Small intestine (tissue), 16 donors: ENCODE measurements at places on chromosomes 13 and 19. TPM values are rescaled to one million over a fixed set of nuclear protein-coding genes. Genes with fewer than 3 reads are reported as not detected.

- peak; percentile 96 for DNase-seq
Observed at GRCh38 chr19:8342684-8343482, at the start of gene KANK3. Gene KANK3, minus strand, starts transcription at chr19:8343262. Its CDS starts 5,434 bp downstream, at chr19:8337828.

- DNase-seq = no peak
Observed at GRCh38 chr13:34425327-34425949, 516.6 kb upstream of the NBEA start.

DNA sequence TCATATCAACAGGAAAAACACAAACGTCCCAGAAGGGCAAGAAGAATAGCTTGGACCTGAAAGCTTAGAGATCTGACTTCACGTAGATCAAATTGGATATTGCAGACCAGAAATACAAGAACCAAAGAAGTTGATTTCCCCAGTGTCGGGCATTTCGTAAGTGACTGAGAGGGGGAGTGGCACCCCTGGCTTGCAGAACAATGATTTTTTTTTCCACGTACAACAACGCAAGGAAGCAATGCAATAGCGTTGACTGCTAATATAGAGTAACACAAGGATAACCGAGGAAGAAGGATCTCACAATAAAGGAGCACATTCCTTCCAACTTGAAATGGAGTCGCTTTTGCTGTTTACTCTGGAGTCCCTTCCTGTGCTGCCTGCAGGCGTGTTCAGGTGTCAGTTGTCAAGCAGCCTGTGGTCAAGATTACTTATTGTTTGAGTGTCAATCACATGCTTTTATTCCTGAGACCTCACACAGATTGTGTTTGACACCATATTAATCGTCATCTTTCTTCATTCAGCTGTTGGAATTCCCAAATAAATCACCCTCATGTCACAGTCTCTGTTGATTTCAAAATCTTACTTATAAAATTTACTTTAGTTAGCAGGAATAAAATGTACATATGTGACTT, 139.4 kb downstream of the FREM2 start:
- DNase-seq = no peak

DNA sequence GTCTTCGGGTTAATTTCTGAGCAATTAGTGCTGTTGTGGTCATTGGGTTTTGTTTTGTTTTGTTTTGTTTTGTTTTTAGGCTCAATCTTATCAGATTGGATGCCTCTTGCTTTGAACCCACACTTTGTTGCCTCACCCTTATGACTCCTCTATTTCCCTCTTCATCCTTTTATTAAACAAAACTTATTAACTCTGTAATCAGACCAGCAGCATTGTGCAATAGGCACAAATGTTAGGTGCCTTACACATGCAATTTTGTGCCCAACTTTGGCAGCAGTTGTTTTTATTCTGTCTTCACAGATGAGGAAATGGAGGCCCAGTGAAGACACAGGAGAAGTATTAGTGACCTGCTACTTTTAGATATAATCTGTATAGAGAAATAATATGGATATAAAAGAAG, 377.7 kb downstream of the KCNRG start:
- no peak for DNase-seq

Gene MIA
- polyA plus RNA-seq = 4.3 TPM

GRCh38 chr13:87671753-87672605, 808 bp downstream of the SLITRK5 start:
- no peak for DNase-seq

Gene FFAR2
- polyA plus RNA-seq = 0.95 TPM

Gene IZUMO2
- polyA plus RNA-seq = not detected

- DNase-seq = peak; percentile 98
Observed at GRCh38 chr19:38315657-38316476, at the start of gene YIF1B. Gene YIF1B, minus strand, starts transcription at chr19:38315947. Its CDS starts 30 bp downstream, at chr19:38315917.

GRCh38 chr19:47036097-47036651, 12.2 kb downstream of the TMEM160 start:
- peak; percentile 83 for DNase-seq

- no peak for DNase-seq
Observed at GRCh38 chr13:88074794-88075510, 403.8 kb downstream of the SLITRK5 start.

DNA sequence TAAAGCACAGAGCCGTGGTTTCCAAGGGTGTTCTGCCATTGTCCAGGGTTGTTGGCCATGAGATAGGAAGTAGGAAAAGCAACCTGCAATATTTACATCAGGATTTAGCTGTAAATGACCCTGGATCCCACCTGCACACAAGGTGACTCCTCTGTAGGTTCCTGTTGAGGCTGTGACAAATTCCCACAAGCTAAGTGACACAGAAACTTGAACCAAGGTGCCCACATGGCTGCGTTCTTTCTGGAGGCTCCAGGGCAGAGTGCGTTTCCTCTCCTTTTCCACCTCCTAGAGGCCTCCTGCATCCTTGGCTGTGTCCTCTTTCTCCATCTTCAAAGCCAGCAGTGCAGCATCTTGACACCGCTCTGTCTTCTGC, 11.9 kb downstream of the CEACAM21 start:
- no peak for DNase-seq

GRCh38 chr19:46713781-46714443, 3.0 kb downstream of the PRKD2 start:
- no peak for DNase-seq

- peak; percentile 55 for DNase-seq
Observed at GRCh38 chr19:2308114-2308556, at the start of gene LINGO3. Gene LINGO3, minus strand, starts transcription at chr19:2308154. Its CDS starts 16,378 bp downstream, at chr19:2291776.

Gene ZNF772
- 3.1 TPM for polyA plus RNA-seq

Gene CYP2A7
- 0.13 TPM for polyA plus RNA-seq

Gene LGI4
- polyA plus RNA-seq = 14.5 TPM

DNA sequence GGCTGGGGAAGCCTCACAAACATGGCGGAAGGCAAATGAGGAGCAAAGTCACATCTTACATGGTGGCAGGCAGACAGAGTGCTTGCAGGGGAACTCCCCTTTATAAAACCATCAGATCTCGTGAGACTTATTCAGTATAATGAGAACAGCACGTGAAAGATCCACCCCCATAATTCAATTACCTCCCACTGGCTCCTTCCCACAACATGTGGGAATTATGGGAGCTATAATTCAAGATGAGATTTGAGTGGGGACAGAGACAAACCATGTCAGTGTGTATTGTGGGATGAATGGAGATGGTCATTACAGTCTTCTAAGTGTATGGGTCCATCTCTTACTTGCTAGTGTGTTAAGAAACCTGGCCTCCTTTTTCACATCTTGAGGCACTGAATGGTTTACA, 4.4 kb downstream of the BCKDHA start:
- no peak for DNase-seq

Gene ZNF135
- polyA plus RNA-seq = 0.67 TPM

Gene PNMA8B
- polyA plus RNA-seq = not detected

Gene ADGRE3
- polyA plus RNA-seq = 0.03 TPM

GRCh38 chr13:71115301-71115700, 751.7 kb downstream of the DACH1 start:
- no peak for DNase-seq

DNA sequence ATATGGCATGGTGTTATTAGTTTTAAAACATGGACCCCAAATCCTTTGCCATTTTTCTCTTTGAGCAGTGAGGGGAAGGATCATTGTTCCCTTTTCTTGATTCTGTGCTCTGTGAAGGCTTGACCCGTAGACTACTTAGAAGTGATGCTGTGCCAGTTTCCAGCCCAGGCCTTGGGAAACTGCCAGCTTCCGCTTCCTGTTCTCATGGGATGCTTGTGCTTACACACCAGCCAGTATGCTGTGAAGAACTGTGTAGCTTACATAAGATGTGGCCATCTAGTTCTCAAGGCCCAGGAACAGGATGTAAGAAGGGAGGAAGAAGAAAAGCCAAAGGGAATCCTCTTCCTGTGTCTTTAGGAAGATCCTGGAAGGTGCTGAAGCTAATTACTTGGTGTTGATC, 180.9 kb downstream of the PCCA start:
- DNase-seq = peak; percentile 5

- DNase-seq = no peak
Observed at GRCh38 chr13:99045396-99045795, 67.5 kb upstream of the DOCK9 start.

GRCh38 chr13:44697058-44697457, 120.9 kb upstream of the TSC22D1 start:
- no peak for DNase-seq

DNA sequence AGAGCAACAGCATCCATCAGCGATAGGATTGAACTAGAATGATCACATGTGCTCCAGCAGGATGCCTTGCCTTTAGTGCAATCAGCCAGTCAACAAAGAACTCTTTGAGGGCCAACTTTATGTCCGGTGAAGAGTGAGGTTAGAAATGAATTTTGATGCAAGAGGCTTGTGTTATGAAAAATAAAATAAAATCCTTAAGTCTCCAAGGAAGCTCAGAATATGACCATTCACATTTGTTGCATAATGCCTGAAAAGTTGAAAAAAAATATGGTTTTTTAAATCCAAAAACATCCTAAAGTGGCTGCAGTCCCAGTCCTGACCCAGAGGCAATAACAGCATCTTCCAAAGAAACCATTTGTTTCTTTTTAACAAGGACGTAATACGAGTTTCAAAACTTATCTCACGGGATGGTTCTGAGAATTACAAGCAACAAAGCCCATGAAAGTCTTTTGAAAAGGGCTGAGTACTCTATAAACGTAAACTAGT, 61.3 kb downstream of the DCLK1 start:
- no peak for DNase-seq

Gene COQ8B
- polyA plus RNA-seq = 45.5 TPM

DNA sequence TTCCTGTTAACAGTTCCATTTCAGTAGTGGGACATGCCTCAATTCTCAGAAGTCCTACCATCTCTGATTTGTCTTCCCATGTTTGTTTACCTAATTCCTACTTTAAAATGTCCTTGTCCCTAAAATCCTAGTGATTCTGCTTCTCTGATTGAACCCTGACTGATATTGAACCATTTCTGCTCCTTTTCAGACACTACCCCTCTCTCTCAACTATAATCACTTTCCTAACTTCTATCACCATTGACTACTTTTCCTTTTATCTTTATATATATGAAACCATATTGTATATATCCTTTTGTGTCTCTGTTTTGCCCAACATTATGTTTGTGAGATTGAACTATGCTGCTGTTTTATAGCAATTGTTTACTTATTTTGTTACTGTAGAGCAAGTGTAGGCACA, 15.6 kb upstream of the ZNF227 start:
- no peak for DNase-seq

DNA sequence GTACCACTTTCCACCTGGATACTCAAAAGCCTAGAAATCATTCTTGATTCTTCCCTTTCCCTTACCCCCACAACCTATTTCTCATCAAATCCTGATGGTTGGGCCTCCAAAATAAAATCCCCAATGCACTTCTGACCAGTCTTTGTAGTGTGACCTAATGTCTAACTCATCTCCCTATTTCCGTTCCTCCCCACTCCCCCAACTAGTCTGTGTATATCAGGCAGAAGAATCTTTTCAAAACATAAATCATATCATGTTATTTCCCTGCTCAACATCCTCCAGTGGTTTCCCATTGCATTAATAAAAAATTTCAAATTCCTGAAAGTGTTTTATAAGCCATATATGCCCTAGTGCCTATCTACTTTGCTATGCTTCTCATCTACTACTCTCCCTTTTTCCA, 17.7 kb downstream of the CCDC122 start:
- DNase-seq = no peak

GRCh38 chr19:8900421-8900820, 68.2 kb downstream of the MBD3L1 start:
- no peak for DNase-seq

Gene GSX1
- not detected for polyA plus RNA-seq

DNA sequence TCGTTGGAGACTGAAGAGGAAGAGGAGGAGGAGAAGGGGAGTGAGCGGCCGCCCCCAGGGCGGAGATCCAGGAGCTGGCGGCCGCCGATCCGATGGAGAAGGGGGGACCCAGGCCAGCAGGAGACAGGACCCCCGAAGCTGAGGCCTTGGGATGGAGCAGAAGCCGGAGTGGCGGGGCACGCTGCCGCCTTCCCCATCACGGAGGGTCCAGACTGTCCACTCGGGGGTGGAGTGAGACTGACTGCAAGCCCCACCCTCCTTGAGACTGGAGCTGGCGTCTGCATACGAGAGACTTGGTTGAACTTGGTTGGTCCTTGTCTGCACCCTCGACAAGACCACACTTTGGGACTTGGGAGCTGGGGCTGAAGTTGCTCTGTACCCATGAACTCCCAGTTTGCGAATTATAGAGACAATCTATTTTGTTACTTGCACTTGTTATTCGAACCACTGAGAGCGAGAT, 1.8 kb downstream of the GADD45B start:
- no peak for DNase-seq

DNA sequence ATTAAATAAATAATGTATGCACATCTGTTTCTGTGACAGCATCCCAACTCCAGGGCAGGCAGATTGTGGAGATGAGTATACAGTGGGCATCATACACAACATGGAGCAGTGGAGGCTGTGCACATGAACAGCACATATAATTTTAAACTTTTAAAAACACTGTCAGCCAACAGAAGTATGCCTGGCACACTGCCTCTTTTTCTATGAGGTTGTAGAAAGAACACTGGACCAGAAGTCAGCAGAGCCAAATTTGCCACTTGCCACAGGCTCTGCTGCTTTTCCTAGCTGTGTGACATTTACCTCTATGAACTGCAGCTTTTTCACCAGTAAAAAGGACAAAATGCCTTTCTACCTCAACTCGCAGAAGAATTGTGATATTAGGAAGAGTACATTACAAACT, 118.7 kb downstream of the FRY start:
- DNase-seq = no peak

DNA sequence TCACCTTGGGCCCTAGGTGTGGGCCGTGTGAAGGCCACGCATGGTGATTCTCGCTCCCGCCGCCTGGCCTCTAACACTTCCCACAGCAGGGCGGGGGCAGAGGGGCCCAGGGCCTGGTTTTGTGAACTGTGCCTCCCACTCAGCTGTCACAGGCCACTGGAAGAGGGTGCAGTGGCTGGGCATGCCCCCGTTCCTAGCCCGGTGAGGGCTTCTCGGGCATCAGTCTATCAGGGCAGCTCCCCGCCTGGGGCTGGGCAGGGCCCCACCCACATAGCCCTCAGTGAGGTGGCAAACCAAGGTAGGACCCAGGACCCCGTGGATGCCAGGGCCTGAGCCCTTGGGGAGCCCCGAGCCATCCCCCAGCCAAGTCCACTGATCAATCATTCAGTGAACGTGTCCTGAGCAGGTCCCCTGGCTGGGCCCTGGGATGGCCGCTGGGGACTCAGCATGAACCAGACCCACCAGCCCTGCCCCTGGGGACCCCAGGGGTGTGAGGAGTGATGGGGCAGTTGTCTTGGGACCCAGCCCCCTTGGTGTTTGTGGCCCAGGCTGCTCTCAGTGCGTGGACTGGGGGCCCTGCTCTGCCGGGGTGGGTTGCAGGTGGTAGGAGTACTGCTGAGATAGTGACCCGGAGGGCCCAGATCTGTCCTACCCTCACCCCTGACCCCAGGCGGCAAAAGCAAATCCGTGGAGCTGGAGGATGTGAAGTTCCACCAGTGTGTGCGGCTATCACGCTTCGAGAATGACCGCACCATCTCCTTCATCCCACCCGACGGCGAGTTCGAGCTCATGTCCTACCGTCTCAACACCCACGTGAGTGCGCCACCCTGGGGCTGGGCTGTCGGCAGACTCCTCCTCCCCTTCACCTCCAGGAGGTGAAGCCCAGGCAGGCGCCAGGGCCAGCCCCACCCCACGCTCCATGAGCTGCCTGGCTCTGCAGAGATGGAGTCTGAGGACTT, 29.4 kb downstream of the AP1M1 start:
- DNase-seq = no peak
